Islet precursor cell (in vitro differentiated cells): ENCODE measurements at places on chromosomes 11 and 22.
A peak's percentile ranks its signal among the peaks of the same experiment; 100 is the strongest.

DNA sequence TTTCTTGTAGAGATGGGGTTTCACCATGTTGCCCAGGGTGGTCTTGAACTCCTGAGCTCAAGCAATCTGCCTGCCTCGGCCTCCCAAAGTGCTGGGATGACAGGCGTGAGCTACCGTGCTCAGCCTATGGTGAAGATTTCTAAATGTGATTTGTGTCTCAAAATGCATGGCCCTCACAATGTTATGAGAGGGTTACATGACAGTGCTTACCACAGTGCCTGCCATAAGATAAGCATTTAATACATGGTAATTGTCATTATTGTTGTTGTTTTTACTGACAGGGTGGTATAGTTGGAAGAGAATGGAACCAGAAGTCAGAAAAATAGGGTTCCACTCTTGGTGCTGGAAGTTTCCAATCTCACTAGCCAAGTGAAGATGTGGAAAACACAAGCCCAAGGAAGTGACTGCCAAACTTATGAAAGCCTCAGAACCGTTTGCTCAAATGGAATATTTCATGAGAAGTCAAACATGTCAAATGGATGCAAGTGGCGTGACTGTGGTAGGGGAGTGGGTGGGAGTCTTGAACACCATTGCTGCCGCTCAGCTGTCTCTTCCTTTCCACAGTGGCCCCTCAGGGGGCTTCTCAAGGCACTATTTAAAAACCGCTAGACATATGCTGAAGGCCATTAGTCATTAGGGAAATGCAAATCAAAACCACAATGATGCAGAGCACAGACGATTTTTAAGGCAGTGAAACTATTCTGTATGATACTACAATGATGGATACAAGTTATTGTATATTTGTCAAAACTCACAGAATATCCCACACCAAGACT is 29.1 kb upstream of the LMO2 start:
- no peak for DNase-seq

DNA sequence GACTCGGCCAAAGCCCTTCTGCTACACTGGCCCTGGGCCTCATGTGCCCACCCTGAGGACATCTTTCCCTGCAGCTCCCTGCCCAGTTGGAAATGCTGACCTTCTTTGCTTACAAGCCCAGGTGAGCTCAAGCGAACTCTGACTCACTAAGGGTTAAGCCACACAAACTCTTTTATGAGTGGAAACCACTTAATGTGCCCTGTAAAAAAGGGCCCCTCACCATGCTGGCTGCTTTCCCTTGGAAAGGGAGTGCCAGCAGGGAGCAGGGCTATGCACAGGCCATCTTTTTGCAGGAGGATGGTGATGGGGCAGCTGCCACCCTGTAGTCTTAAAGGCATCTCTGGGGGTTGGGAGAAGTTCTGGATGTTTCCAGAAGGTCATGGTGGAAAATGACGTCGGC is 18.7 kb downstream of the EHF start:
- no peak for DNase-seq

DNA sequence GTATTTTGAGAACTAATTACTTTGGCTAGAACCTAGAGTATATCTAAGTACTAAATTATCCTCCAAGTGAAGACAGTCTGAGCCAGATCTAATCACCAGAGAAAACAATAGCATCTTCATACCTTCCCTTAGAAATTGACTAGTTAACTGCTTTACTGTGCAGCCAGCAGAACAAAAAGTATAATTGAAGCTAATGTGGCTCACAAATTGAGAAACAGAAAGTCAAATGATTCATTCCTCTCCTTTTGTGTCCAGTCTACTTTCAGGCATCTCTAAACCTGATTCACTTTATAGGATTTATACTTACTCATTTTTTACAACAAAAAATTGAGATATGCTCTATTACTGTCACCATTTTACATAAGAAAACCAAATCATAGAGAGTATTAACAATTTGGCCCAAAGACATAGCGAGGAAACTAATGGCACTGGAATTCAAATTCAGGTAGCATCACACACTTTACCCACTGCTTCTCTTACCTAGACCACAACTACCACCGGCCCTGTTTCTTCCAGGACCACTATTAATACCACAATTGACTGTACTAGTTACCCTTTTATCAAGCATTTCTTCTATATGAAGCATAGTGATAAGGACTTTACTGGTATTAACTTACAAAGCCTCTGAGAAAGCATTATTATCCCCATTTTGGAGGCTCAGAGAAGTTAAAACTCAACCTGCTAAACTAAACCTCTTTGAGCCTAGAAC is 1402.6 kb upstream of the TENM4 start:
- DNase-seq, result no peak

DNA sequence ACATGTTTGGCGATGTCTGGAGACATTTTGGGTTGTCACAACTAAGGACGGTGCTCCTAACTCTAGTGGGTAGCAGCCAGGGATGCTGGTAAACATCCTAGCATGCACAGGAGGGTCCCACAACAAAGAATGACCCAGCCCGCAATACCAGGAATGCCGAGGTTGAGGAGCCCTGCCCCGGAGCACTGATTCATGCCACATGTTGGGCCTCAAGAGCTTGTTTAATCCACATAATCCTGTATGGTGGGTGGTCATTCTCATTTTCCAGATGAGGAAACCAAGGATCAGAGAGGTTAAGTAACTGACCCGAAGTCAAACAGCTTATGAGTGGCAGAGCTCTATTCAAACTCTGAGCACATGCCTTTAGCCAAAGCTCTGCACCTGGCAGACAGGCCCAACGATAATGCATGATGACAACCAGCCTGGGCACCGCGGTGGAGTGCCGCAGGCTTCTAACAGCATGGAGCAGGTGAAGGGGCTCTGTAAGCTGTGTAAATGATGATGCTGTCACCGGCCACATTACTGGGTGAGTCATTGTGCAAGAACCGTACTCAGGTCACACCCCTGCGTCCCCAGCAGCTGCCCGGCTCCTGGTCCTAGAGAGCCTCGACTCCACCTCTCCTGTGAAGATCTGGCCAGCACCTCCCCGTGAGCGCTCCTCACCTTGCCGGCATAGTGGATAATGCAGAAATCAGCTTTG is 58.6 kb downstream of the APOL1 start:
- DNase-seq, result no peak

- DNase-seq, result peak; percentile 93
These were observed 13.6 kb upstream of the CDC42EP1 start for GRCh38 chr22:37546437-37547250.

DNA sequence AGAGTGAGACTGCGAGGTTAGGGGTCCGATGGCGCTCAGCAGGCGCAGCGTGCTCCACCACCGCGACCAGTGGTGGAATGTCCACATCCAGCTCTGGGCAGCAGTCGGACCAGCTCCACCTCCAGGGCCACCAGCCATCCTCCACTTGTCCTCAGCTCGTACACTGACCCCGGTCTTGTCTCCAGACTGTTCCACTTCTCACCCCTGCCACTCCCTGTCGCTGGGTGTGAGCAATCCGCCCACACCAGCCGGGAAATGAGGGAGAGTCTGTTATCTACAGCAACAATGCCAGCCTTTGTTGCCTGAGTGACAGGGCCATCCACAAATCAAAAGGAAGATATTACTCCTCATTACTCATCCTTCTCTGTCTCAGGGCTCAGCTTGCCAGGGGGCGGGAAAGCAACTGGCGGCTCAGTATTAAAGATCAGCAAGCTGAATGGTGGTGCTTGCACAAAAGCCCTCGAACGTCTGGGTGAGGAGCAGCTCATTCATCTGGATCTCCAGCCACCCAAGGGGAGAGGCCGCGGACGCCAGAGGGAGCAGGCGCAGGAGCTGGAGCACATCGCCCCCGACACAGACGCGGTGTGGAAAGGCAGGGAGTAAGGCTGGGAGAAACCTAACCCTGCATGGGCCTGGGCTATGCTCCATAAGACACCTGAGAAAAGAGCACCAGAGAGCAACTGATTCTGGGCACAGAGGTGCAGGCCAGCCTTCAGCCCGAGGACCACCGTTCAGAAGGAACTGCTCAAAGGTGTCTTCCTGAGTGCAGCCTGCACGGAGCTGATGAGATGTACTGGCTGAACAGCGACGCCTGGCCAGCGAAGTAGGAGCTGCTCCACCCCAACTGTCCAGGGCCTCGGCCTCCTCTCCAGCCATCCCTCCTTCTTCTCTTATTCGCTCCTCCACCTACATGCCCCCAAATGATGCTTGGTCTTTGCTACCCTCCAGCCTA is 21.9 kb downstream of the IGSF9B start:
- DNase-seq, result peak; percentile 88
